ENCODE measurements at places on chromosomes 1 and 21.

DNA sequence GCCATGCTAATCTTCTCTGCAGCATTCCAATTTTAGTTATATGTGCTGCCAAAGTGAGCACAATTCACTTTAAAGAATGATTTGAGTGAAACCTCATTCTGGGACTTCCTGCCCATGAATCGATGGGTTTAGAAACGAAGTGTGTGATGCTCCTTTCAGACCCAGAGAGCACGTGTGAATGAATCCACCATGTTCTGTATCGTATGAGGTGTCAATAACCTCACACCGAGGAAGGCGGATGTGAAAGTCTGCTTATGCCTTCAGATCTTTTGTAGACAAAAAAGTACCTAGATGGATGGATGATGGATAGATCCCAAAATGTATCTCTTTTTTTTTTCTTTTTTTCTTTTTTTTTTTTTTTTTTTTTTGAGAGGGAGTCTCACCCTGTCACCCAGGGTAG, 13.8 kb downstream of the UBASH3A start:
- peaks cover 16% of the 10 kb centered on the region for H3K4me1 ChIP-seq
- DNase-seq, result peak; percentile 25
- no peaks in the 10 kb centered on the region for H3K36me3 ChIP-seq
- no peak overlapping the region for H3K27ac ChIP-seq
- H3K4me3 ChIP-seq, result no peak overlapping the region

DNA sequence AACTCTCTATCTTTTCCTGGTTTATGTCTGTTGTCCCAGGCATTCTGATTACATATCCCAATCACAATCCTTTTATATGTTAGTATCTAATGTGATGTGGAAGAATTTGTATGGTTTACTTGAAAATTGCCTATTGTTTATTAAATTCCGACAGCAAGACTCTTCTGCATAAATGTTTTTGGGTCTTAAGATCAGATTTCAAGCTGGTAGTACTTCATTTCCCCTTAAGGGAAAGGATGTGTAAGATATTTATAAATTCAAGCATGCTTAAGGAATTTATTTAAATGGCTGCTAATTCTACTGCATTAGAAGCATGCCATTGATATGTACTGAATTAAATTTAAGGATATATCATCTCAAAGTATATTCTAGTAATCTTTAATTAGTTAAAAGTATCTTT, 20.4 kb upstream of the GPR88 start:
- no peak overlapping the region for H3K27ac ChIP-seq
- peaks cover 5% of the 10 kb centered on the region for H3K36me3 ChIP-seq
- no peak overlapping the region for H3K4me3 ChIP-seq
- DNase-seq, result no peak
- no peaks in the 10 kb centered on the region for H3K27me3 ChIP-seq

- H3K4me1 ChIP-seq, result no peaks in the 10 kb centered on the region
- H3K27me3 ChIP-seq, result no peaks in the 10 kb centered on the region
- no peak for DNase-seq
- H3K36me3 ChIP-seq, result no peaks in the 10 kb centered on the region
Measured at GRCh38 chr1:174671826-174672225, 224.1 kb downstream of the GPR52 start.

- DNase-seq, result no peak
- no peak overlapping the region for H3K27ac ChIP-seq
- no peak overlapping the region for H3K4me3 ChIP-seq
- no peaks in the 10 kb centered on the region for H3K27me3 ChIP-seq
- H3K36me3 ChIP-seq, result no peaks in the 10 kb centered on the region
Measured at GRCh38 chr1:67735206-67735605, 50.2 kb downstream of the GADD45A start.

- H3K27ac ChIP-seq, result no peak overlapping the region
- no peaks in the 10 kb centered on the region for H3K36me3 ChIP-seq
- no peak for DNase-seq
- no peak overlapping the region for H3K4me3 ChIP-seq
- peaks cover 24% of the 10 kb centered on the region for H3K27me3 ChIP-seq
Measured at GRCh38 chr1:20571427-20571826, 17.5 kb upstream of the CDA start.

DNA sequence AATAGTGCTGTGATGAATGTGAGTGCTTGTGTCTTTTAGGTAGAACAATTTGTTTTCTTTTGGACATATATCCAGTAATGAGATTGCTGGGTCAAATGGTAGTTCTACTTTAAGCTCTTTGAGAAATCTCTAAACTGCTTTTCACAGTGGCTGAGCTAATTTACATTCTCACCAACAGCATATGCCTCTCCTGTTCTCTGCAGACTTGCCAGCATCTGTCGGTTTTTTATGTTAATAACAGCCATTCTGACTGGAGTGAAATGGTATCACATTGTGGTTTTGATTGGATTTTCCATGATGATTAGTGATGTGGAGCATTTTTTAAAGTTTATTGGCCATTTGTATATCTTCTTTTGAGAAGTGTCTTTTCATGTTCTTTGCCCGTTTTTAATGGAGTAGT, 647.3 kb upstream of the ADAMTS5 start:
- H3K4me1 ChIP-seq, result no peaks in the 10 kb centered on the region
- DNase-seq, result no peak
- no peak overlapping the region for H3K27ac ChIP-seq
- H3K4me3 ChIP-seq, result no peak overlapping the region
- H3K27me3 ChIP-seq, result no peaks in the 10 kb centered on the region
- no peaks in the 10 kb centered on the region for H3K36me3 ChIP-seq

DNA sequence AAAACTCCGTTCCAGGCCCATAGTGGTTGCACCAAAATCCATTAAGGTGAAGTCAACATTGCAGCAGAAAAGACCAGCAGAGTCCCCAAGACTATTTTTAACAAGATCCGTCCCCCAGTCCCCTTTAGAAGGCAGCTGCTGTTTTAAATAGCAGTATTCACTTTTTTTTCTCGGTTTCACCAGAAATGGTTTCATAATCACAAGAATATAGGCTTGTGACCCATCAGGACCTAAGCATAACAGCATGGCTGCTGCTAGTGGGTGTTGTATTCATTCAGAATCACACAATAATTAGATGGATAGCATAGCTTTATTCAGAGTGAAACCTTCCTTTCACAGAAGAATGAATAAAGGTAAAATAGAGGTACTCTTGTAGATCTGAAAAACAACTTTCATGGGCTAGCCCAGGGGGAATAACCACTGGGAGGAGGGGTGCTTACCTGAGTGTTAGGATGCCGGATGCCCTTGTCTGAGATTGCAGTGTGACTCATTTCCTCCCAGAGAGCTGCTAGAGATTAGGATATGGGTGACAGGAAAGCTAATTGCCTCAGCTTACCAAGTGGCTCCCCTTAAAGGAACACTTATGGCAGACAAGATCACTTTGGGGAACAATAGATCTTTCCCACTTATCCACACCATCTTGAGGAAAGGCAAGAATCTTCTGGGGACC, 35.0 kb downstream of the ACKR1 start:
- peaks cover 5% of the 10 kb centered on the region for H3K27me3 ChIP-seq
- no peak overlapping the region for H3K27ac ChIP-seq

DNA sequence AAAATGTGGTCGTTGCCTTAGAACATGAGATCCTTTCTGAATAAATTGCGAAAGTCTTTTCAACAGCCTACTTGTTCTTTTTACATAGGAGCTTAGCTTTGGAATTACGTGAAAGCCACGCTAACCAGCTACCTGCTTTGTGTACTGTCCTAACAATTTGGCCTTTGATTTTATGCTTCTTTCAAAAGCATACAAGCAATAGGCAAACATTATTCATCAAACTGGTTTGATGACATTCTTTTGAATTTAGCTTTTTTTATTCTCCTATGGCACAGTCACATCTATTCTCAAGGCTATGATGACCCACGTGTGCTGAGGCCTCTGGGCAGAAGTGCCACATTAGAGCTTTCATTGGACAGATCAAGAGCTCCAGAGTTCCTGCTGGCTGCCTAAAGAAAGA, 178.0 kb upstream of the DPT start:
- H3K4me1 ChIP-seq, result no peaks in the 10 kb centered on the region
- H3K27me3 ChIP-seq, result no peaks in the 10 kb centered on the region
- H3K27ac ChIP-seq, result no peak overlapping the region
- no peaks in the 10 kb centered on the region for H3K36me3 ChIP-seq
- no peak overlapping the region for H3K4me3 ChIP-seq

GRCh38 chr1:19476450-19477190, 8.7 kb downstream of the CAPZB start:
- peak; percentile 79 for DNase-seq
- peaks cover 93% of the 10 kb centered on the region for H3K4me1 ChIP-seq
- H3K27ac ChIP-seq, result peak overlapping the region; percentile 78

- no peaks in the 10 kb centered on the region for H3K27me3 ChIP-seq
- H3K36me3 ChIP-seq, result no peaks in the 10 kb centered on the region
- H3K4me1 ChIP-seq, result no peaks in the 10 kb centered on the region
Measured at GRCh38 chr1:230048922-230049321, 18.1 kb upstream of the GALNT2 start.

GRCh38 chr1:201517631-201518030, 10.7 kb upstream of the CSRP1 start:
- no peak overlapping the region for H3K4me3 ChIP-seq
- no peaks in the 10 kb centered on the region for H3K4me1 ChIP-seq
- no peaks in the 10 kb centered on the region for H3K27me3 ChIP-seq
- DNase-seq, result no peak
- no peak overlapping the region for H3K27ac ChIP-seq

DNA sequence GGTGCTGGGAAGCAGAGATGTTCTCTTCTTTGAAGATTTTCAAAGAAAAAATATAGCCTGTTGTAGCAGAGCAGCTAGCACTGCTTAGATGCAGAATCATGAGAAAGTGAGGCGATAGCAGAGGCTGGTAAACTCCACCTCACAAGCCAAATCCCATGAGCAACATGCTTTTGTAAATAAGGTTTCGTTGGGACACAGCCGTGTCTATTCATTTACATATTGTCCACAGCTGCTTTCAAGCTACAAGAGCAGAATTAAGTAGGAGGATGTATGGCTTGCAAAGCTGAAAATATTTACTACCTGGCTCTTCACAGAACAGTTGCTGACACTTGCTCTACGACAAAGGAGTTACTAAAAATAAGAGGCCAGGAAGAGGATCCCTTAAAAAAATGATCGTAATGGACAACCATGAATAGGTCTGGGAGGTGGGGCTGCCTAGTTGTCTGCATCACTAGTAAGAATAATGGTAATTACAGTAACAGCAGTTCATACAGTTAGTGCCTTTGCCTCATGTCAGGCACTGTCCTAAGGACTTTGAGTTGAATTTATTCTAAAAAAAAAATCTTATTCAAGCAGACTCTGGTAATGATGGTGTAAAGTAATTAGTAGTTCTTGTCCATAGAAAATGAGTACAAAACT, 622.0 kb downstream of the KIF26B start:
- H3K36me3 ChIP-seq, result no peaks in the 10 kb centered on the region
- DNase-seq, result no peak
- H3K27me3 ChIP-seq, result no peaks in the 10 kb centered on the region
- H3K4me1 ChIP-seq, result no peaks in the 10 kb centered on the region
- H3K4me3 ChIP-seq, result no peak overlapping the region
